ENCODE measurements at places on chromosomes 2 and 18. TPM values are rescaled to one million over a fixed set of nuclear protein-coding genes. Genes with fewer than 3 reads are reported as not detected.

- no peaks in the 10 kb centered on the region for H3K4me1 ChIP-seq
- H3K36me3 ChIP-seq: no peaks in the 10 kb centered on the region
- no peaks in the 10 kb centered on the region for H3K27me3 ChIP-seq
- no peak overlapping the region for H3K27ac ChIP-seq
- H3K4me3 ChIP-seq: no peak overlapping the region
Measured at GRCh38 chr2:129055824-129056223, 737.2 kb upstream of the HS6ST1 start.

- DNase-seq: no peak
- no peaks in the 10 kb centered on the region for H3K4me1 ChIP-seq
Measured at GRCh38 chr2:174599310-174599921, 1.8 kb upstream of the WIPF1 start.

DNA sequence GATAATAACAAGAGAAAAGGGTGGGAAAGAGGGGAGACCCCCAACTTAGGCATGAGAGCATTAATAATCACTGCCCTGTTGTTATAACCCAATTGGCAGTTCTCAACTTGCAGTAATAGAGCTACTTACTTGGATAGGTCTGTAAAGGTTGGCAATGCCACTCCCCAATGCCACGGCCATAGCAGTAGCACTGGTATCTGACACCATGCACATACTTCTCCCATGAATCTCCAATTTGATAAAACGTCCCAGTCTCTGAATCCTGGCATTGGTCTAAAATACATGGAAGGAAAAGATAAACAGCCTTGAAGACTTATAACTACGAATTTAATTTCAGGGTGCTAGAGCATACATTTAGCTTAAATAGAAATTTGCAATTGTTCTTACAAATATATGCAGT, 16.8 kb downstream of the FN1 start:
- H3K36me3 ChIP-seq: peaks cover 26% of the 10 kb centered on the region
- H3K27me3 ChIP-seq: no peaks in the 10 kb centered on the region
- H3K27ac ChIP-seq: peak overlapping the region; percentile 72
- no peak overlapping the region for H3K4me3 ChIP-seq
- H3K4me1 ChIP-seq: peaks cover 69% of the 10 kb centered on the region

CAVIN2 gene
- total RNA-seq: 90.6 TPM

Measured in esophagus muscularis mucosa (tissue), 4 donors.